ENCODE measurements at places on chromosomes 12 and 14. TPM values are rescaled to one million over a fixed set of nuclear protein-coding genes. Genes with fewer than 3 reads are reported as not detected.

The SLCO1C1 gene
- not detected for total RNA-seq

The MRPS35 gene
- 74.2 TPM for total RNA-seq

The MLF2 gene
- total RNA-seq = 150 TPM

The TRIM9 gene
- 0.64 TPM for total RNA-seq

The MARCHF9 gene
- total RNA-seq = 9.7 TPM

The CLEC1B gene
- total RNA-seq = not detected

The KCNJ8 gene
- total RNA-seq = not detected

The TSPAN8 gene
- 0.07 TPM for total RNA-seq

The MPHOSPH9 gene
- total RNA-seq = 21.9 TPM

Measured in nasal cavity respiratory epithelium epithelial cell of viscerocranial mucosa (primary cell).